ENCODE measurements at places on chromosomes 3 and 15.

DNA sequence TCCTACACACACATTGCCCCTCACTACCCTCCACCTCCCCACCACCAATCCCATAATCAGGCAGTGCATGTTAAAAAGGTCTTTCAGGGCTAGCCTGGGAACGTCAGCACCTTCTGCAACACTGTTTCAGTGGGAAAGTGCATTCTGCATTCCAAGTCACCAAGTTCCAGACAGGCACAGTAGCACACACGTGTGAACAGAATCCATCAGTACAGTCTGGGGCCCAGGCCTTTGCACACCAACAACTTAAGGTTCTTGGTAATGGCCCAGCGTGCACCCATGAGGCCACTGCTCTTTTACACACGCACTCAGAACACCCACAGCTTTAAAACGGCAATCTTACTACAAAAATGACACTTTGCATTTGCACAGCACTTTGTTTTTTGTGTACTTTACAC is 1.2 kb downstream of the ANXA2 start:
- no peak for DNase-seq

DNA sequence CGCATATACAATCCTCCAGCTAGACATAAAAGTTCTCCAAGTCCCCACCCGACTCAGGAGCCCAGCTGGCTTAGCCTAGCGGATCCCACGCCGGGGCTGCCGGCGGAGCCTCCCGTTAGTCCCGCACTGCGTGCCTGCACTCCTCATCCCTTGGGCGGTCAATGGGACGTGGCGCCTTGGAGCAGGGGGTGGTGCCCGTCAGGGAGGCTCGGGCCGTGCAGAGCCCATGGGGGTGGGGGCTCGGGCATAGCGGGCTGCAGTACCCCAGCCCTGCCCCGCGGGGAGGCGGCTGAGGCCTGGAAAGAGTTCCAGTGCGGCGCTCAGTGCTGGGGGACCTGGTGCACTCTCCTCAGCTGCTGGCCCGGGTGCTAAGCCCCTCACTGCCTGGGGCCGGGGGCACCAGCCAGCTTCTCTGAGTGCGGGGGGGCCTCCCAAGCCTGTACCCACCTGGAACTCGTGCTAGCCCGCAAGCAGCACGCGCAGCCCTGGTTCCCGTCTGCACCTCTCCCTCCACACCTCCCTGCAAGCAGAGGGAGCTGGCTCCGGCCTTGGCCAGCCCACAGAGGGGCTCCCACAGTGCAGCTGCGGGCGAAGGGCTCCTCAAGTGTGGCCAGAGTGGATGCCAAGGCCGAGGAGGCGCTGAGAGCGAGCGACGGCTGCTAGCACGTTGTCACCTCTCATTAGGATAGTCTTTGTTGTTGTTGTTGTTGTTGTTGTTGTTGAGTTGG is 12.2 kb upstream of the CCDC50 start:
- DNase-seq, result no peak

- DNase-seq, result no peak
Measured at GRCh38 chr3:189099505-189100290, 72.1 kb upstream of the TPRG1 start.

GRCh38 chr3:117165176-117165575 is 455.6 kb downstream of the TUSC7 start:
- DNase-seq, result no peak

DNA sequence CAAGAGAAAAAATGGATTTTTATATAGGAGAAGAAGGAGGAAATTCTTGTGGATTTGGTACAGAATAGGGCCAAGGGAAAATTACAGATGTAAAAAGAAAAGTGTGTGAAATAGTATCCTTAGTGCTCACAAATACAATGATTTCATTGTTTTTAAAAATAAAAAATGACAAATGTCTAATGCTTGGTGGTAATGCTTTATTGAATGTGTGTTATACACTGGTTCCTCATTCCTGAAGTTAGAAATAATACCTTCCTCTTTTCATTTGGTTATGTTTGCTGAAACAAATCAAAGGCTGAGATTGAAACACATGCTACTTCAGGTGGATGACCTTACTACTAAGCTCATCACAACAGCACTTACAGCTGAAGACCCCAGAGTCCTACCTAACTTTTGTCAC is 37.7 kb upstream of the CCR2 start:
- no peak for DNase-seq

DNA sequence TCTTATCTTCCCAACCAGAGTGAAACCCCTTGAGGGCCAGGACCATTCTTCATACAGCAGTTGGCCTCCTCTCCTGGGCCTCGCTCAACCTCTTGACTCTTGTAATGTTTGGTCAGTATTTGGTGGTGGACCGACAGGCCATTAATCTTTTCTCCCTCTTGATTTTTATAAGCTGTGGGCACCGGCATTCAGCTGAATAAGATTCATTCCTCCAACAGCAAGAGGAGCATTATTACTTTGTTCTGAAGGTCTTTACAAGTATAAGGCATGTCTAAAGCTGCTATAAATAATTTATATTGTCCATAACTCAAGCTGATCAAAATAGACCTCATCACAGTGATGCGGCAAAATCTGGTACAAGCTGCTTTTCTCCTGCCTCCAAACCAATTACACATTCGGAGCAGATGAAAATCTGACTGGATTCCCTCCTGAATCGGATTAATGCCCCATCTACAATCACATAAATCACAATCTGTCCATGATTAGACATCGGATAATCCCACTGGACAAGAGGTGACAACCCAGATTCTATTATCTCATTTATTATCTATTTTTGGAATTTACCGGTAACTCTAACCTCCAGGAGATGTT is 8.4 kb upstream of the ISL2 start:
- no peak for DNase-seq

All from fibroblast of skin of scalp (primary cell).